ENCODE measurements at places on chromosomes 16 and 17.

DNA sequence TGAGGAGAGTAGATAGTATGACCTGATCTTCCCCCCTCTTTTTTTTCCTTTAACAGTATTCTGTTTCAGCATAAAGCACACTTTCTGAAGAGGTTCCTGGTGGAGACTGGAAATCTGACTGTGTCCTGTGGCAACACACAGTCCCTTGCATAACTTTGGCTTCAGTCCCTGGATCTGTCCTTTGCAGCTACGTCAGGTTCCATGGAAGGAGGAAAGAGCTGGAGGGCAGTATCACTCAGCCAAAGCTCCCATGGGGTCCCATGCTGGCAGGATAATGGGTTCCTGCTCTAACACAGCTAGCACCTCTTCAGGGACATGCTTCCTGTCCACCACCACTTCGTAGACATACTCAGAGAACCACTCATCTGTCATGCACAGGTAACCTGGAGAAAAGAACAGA is 13.3 kb upstream of the SLC6A4 start:
- DNase-seq, result no peak

- no peak for DNase-seq
Measured at GRCh38 chr16:87493608-87494280, 920 bp upstream of the ZCCHC14 start.

DNA sequence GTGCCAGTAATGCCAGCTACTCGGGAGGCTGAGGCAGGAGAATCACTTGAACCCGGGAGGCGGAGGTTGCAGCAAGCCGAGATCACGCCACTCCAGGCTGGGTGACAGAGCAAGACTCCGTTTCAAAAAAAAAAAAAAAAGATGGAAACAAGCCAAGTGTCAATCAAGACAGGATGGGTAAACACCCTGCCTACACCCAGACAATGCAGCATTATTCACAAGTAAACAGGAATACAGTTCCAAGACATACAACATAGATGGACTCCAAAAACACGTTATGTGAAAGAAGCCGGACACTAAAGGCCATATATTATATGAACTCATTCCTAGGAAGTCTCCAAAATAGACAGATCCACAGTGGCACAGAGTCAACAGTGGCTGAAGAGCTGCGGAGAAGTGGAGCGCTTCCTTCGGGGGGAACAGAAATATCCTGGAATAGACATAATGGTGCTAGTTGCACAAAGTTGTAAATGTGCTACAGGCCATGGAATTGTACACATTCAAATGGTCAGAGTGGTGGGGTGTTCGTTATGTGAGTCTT is 33.9 kb downstream of the ANKRD11 start:
- no peak for DNase-seq

DNA sequence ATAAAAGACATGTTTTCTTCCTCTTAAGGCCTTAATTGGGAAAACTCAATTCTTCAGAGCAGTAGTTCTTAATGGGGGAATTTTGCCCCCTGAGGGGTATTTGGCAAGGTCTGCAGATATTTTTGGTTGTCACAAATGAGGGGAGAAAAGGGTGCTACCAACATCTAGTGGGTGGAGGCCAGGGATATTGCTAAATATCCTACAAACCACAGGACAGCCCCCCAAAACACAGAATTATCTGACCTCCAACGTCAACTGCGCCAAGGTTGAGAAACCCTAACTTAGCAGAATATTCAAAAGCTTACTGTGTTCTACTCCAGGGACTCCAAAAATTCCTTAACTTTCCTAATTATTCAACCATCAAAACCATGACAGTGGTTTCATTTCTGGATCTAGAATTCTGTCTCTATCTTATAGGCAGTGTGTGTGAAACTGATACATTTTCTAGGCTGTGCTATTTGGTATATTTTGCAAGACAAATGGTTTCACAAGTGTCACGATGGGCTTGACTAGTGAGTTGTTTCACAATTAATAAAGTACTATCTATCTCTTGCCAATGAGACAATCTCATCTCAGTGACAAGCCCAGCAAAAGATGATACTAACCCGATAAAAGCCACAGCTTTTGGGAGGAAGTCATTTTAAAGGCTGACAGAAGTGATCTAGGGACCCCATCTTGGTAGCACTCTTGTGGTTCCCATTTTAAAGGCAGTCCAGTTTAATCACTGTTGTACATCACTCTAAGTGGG is 14.7 kb downstream of the TXNDC11 start:
- DNase-seq, result no peak

DNA sequence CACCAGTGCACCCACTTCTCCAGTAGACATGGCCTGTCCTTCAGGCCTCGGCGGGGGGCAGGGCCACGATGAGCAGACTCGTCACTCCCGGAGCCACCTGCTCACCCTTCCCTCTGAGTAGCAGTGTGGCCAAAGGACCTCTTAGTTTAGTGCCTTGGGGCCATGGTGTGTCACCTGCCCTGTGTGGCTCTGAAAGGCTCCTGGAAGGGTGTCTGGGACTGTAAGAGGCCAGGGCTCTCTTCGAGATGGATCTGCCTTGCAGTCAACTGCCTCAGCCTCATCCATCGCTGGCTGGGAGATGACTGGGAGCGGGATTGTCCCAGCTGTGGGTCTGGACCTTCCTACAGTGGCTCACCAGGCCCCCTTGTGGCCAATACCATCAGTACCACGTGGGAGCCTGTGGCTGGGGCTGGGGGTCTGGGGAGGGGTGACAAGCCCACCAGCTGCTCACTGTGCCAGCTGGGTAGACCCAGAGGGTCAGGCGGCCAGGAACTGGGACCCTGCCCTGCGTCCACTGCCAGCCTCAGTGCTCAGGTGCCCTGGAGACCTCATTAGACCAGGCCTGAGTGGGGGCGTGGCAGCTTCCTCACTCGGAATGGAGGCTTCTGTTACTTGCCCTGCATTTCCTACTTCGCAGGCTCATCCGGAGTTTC is 133.4 kb downstream of the OR1D5 start:
- peak; percentile 55 for DNase-seq

DNA sequence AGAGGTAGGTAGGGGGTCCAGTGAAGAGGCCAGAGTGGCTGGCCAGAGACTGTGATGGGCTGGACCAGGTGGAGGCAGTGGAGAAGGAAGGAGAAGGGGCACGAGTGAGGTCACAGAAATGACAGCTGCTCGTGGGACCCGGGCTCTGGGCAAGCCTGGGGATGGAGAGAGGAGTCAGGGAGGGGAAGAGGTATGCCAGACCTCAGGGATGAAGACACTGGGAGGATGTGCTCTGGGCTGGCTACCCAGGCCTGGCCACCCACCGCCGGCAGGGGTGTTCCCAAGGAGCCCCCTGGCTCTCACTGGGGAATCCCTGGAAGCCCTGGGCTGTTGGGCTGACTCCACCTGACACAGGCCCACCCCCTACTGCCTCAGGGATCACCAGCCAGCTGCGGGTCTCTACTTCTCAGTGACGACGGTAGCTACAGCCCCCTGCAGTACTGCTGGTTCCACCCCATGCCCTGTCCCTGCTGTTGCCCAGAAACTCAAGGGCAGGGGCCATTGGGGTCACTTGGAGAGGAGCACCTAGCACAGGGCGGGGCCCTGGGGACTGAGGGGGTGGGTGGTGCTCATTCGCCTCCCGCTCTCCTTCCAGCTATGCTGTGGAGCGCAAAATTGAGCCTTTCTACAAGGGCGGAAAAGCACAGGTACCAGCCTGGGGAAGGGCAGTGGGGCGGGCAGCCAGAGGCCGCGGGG is 1.8 kb downstream of the TBL3 start:
- no peak for DNase-seq

GRCh38 chr16:10556236-10556635 is 24.2 kb downstream of the EMP2 start:
- no peak for DNase-seq

DNA sequence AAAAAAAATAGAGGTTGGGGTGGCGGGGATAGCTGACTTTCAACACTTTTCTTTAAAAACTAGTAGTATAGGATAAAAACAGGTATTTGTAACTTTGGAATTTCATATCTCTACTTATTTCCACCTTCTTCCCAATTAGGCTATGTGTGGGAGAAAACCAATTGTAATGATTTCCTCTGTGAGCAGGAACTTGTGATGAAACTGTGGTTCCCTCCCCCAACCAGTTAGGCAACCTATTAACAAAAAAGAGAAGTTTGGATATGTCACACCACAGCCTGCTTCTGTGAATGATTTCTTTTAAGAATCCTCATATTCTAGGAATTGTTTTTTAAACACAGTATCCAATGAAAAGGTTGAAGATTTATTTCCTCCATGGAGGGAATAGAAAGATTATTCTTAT is 1.9 kb downstream of the IGSF6 start:
- DNase-seq, result no peak

DNA sequence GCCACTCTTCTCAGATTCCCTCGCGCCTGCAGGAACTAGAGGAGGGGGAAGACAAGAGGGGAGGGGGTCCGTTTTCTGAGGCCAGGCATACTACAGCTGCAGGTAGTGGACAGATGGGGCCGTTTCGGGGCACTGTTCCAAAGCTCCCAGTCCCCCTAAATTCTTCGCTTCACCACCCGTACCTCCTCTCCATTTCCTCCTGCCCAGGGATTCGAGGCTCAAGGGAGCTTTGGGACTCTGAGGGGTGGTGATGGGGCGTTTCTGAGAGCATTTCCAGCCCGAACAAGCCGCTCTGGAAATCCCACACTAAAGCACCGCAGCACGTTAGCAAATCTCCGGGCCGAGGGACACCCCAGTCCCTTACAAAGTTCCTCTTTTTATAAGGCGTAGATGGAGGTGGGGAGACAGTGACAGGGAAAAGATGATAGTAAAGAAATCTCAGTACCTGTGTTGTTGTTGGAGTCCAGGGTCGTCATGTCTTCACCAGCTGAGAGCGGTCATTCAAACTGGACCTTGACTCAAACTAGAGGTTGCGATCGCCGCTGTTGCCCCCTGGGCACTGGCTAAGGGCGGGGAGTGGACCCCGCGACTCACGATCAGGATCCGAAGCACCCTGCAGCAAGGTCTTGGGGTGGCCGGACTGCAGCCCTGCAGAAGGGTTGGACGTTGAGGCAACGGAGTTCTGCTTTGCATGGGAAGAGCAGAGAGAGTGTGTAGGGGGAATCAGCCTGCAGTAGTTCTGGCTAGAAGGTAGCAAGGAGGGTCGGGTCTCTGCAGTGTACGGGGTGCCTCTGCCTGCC is 570 bp downstream of the NR1D1 start:
- peak; percentile 67 for DNase-seq

Data from kidney (tissue), 22 donors.